ENCODE measurements at places on chromosomes 4 and X.

GRCh38 chrX:141924293-141924692 is 20.6 kb downstream of the MAGEC1 start:
- DNase-seq, result no peak

GRCh38 chr4:966266-967112 is 6.9 kb downstream of the DGKQ start:
- DNase-seq, result no peak

DNA sequence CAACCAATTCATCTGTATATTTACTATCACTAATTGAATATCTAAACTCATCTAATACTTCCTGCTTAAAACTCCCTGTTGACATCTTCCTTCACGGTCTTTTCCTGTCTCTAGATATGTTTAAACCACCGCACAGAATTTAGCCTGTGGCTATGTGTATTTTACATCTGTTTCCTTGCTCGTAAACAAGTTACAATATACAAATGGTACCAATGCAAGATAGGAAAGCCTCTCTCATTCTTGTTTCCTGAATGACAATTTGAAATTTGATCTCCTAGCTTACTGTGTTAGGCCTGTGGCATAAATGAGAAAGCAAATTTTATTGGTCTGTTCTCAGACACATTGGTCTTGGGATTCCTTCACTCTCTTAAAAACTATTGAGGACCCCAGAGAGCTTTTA is 89.7 kb upstream of the PCDH7 start:
- DNase-seq, result no peak

DNA sequence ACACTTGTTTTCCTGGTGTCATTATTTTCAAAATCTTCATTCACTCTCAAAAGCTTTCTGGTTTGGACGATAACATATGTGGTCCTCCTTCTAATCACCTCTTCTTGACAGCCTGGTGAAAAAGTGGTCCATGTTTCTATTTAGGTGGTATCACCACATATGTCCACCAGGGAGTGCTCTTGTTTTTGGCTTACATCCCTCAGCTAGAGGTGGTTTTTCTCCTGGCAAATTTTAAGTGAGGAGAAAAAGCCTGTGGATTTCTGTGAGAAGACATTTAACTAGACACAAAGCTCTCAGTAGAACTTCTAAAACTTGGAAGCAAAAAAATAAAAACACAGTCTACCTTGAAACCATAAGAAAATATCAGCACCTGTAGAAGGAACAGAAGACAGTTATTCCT is 58.0 kb upstream of the FRMPD4 start:
- DNase-seq, result peak; percentile 15

DNA sequence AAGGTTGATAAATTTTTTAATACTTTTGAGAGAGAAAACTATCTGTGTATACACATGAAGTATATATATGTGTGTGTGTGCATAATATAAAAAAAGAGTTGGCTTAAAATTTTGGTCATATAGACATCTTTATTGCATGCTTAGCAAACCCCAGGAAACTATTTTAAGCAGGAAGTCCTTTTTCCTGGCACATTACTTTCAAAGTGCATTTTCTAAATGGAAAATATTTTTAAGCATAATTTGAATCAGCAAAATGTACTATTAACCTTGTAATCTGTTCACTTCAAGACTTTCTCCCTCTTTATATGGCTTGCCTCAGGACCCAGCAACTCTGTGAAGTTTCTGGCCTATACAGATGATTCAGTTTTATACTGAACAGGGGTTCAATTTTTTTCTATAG is 106.3 kb downstream of the CDS1 start:
- no peak for DNase-seq

DNA sequence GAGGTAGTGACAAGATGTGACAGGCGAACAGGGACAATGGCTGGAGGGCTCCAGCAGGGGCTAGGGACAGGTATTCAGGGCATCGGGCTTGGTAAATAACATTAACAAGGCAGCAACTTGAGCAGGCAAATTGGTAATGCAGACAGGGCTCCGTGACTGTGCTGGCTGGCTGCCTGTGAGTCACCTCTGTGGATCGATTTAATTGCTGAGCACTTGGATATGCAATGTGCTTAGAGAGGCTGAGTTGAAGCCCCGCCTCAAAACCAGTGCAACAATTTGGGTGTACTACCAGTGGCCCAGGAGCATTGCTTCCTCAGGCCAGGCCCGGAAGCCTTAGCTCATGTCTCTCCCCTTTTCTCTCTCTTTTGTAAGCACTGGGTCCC is 19.5 kb downstream of the CNGA2 start:
- peak; percentile 41 for DNase-seq
